ENCODE measurements at places on chromosomes 1 and 21. TPM values are rescaled to one million over a fixed set of nuclear protein-coding genes. Genes with fewer than 3 reads are reported as not detected.

DNA sequence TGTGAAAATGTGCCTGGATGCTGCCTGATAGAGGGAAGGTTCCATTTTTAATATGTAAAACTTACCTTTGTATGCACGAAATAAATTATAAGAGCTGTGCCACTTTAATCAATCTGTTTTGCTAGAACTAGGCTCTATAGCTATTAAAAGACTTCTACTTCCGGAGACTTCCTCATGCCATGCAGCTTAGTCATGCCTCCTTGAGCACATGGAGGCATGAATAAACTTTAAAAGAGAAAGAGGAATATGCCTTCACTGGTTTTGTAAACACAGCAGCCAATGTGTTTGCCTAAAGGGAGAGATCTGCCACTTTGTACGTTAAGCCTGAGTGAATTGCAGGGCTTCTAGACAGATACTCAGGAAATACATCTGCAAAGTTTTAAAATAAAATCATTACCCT is 604.6 kb downstream of the LRRIQ3 start:
- H3K4me1 ChIP-seq, result no peaks in the 10 kb centered on the region
- no peaks in the 10 kb centered on the region for H3K36me3 ChIP-seq
- H3K4me3 ChIP-seq, result no peak overlapping the region
- peak; percentile 13 for DNase-seq
- H3K27me3 ChIP-seq, result no peaks in the 10 kb centered on the region

GRCh38 chr1:66495495-66495894 is 38.5 kb upstream of the SGIP1 start:
- no peak overlapping the region for H3K27ac ChIP-seq
- H3K4me3 ChIP-seq, result no peak overlapping the region
- H3K27me3 ChIP-seq, result no peaks in the 10 kb centered on the region

DNA sequence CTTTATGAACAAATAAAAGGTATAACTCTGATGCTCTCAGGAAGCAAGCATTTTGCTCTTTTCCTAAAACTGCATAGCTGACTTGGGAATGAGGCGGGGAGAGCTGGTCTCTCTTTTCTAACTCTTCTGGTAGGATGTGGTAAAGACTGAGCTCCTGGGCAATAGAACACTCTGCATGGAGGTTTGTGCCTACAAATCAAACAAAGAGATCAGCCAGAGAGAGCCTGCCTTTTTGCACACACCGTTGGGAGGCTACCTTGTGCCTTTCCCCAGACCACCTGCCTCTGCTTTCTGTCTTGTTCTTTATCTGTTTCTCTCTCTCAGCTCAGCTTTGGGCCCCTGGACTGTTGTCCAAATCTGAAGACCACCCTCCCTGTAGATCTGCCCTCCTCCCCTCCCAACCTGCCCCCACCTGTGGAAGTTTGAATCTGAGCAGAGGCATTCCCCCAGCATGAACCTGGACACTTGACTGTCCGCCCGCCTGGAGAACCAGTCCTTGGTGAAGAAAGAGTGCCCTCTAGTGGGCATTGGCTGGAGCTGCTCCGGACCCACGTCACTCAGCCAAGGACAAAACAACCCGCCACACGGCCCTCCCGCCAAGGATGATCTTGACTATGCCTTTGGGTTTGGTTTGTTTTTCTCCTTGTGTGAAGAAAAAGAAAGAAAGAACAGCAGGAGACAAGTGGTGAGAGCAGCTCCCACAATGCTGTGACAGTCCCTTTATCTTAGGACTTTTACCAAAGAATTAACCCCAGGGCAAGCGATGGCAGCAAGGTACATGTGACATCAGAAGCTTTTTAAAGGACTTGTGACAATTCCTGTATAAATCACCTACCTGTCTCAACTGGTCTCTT is 228.2 kb downstream of the PBX1 start:
- H3K27me3 ChIP-seq, result no peaks in the 10 kb centered on the region
- peaks cover 6% of the 10 kb centered on the region for H3K4me1 ChIP-seq
- peak; percentile 62 for DNase-seq
- no peaks in the 10 kb centered on the region for H3K36me3 ChIP-seq
- no peak overlapping the region for H3K4me3 ChIP-seq
- H3K27ac ChIP-seq, result no peak overlapping the region

DNA sequence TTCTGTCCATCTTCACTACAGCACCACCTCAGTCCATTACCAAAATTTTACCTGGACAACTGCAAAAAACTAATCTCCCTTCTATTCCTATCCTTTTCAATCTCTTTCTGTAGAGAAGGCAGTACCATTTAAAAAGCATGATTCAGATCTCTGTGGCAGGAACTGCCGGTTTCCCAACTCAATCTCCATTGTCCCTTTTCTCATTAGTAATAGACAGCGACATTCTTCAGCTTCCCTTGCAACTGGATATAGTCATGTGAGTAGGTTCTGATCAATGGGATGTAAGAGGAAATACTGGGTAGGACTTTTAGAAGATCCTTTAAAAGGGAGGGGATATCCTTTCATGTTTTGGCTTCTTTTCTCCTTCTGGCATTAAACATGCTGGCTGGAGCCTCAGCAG is 74.9 kb downstream of the ADCY10 start:
- H3K4me3 ChIP-seq, result no peak overlapping the region
- no peak for DNase-seq
- no peaks in the 10 kb centered on the region for H3K36me3 ChIP-seq
- no peak overlapping the region for H3K27ac ChIP-seq
- no peaks in the 10 kb centered on the region for H3K4me1 ChIP-seq
- no peaks in the 10 kb centered on the region for H3K27me3 ChIP-seq

DNA sequence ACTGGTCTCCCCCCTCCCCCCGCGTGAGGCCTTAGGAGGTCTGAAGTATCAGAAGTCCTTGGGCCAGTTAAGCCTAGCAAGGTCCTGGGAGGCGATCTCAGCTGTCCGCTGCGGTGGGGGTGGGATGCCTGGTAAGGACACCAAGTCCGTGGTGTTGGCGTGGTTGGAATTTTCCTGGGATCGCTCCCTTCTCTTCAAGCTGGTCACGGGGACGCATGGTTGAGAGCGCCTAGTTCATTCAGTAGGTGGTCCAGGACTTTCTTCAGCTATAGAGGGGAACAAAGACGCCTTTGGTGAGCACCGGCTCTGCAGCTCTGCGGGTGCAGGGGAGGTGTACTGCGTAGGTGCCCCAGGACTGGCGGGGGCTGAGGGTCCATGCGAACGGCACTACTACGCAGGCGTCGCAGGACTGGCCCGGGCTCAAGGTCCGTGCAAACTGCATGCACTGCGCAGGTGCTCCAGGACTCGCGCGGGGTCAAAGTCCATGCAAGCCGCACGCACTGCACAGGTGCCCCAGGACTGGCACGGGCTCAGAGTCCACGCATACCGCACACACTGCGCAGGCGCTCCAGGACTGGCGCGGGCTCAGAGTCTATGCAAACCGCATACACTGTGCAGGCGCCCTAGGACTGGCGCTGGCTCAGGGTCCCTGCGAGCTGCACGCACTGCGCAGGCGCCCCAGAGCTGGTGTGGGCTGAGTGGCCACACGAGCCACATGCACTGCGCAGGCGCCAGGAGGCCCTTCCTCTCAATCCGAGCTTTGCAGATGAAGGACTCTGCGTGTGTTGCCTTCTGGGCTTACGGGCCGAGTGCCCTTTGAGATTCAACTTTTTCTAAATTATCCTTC is 36.6 kb upstream of the HMGN1 start:
- H3K27me3 ChIP-seq, result no peaks in the 10 kb centered on the region
- peaks cover 9% of the 10 kb centered on the region for H3K4me1 ChIP-seq
- no peaks in the 10 kb centered on the region for H3K36me3 ChIP-seq

DNA sequence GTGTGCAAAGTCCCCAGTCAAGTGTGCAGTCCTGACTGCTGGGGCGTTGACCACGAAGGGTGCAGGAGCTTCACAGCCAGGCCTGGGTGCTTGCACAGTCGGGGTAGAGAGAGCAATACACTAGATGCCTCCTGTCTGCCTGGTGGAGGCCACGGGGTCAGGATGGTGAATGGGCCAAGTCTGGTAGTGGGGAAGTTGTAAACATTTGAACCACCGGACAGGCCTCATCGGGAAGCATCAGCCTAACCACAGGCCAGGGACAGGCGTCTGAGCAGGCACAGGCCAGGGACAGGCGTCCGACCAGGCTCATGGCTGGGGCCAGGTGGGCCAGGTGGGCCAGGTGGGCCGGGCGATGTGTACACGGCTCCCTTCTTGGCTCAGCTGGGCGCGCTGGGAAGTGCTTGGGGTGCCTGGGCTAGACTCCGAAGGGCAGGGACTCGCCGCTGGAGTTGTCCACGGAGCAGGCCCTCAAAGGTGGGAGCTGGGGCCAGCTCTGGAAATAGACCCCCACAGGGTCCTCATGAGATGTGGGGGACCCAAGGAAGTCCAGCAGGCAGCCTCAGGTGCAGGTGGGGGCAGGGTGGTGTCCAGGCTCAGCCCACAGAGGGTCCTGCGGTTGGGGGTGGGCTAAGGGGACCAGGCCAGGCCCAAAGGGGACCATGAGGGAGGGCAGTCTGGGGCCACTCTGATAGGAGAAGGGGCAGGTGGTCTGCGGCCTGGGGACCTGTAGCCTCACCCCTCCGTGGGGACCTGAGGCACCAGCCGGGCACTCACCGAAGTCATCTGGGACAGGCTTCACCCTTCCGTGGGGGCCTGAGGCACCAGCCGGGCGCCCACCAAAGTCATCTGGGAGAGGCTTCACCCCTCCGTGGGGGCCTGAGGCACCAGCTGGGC is 15.0 kb downstream of the COL6A1 start:
- no peak overlapping the region for H3K4me3 ChIP-seq
- no peaks in the 10 kb centered on the region for H3K4me1 ChIP-seq
- no peak for DNase-seq

DNA sequence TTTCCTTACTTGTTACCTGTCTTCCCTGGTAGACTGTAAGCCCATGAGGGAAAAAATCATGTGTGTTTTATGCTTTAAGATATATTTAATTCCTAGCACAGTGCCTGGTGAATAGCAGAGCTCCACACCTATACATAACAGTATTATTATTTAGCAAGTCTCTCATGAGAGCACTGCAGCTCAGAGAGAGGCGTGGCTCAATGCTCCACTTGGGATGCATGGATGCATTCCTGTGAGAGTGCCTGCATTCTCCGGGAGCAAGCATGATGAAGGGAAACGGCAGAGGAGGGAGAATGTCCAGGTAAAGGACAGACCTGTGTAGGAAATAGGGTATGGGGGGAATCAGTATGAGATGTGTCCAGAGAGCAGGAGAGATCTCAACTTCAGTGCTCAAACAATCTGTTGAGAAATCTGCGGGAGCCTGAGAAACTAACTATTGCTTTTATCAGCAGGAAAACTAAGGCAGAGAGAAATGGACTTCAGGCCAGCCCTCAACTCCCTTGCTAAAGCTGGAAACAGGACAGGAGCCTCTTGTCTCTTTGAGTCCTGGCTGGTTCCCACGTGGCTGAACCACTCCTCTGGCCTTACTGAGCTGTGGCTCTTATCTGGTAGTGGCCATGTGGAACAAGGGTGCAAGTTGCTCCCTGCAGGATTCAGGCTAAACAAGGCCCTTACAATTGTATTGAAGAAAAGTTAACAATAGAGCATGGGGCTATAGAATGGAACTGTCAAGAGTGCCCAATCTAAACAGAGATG is 113.1 kb downstream of the KCNN3 start:
- H3K27ac ChIP-seq, result no peak overlapping the region
- no peak overlapping the region for H3K4me3 ChIP-seq
- H3K36me3 ChIP-seq, result no peaks in the 10 kb centered on the region
- H3K27me3 ChIP-seq, result peaks cover 17% of the 10 kb centered on the region

DNA sequence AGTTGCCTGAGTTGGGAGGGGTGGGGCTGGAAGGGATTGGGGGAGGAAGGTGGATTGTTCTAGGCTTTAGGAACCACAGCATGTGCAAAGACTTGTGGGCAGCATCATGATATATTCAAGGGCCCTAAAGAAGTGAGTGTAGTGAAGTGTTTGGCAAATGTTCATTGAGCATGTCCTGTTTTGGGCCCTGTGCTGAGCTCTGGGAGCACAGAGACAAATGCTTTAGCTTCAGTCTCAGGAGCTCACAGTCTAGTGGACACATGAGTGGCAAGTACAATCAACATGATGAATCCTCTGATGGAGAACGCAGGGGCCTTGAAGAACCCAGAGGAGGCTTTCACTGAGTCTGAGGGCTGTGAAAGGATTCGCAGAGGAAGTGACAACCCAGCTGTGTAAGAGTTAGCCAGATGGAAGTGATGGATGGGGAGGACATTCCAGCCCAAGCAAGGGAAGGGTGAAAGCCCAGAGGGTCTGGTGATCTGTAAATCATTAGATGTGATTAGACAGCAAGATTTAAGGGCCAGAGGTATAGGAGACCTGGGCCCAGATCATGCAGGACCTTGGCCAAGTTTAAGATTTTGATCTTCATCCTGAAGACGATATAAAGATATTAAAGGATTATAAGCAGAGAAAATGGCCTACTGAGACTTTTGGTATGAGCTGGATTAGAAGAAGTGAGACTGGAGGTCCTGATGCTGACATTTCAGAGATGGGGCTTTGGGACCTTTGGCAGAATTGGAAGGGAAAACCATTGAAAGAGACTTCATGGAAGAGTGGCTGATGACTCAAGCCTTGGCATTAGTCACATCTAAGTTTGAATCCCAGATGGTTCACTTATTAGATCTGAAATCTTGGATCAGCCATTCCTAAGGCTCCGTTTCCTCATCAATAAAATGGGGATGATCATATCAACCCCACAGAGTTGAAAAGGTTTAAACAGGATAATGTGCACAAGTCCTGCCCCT is 4.6 kb downstream of the IPO13 start:
- no peak for DNase-seq
- H3K36me3 ChIP-seq, result peaks cover 2% of the 10 kb centered on the region
- H3K4me3 ChIP-seq, result no peak overlapping the region
- no peak overlapping the region for H3K27ac ChIP-seq
- no peaks in the 10 kb centered on the region for H3K4me1 ChIP-seq

DNA sequence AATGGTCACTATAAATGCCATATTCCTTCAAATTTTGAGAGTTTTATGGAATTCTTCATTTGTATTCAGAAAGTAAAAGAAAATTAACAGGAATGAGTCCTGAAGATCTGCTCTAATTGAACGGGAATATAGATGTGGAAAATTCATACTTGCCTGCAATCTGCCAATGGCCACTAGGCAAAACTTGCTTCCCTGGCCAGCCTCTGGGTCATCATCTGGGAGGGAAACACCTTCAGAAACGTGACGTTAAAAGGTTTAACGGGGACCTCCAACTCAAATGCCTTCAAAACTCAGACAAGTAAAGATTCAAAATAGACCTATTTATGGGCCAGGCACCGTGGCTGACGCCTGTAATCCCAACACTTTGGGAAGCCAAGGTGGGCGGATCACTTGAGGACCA is 21.7 kb upstream of the CTSK start:
- DNase-seq, result no peak
- no peak overlapping the region for H3K27ac ChIP-seq
- no peak overlapping the region for H3K4me3 ChIP-seq
- peaks cover 10% of the 10 kb centered on the region for H3K36me3 ChIP-seq
- no peaks in the 10 kb centered on the region for H3K27me3 ChIP-seq

DNA sequence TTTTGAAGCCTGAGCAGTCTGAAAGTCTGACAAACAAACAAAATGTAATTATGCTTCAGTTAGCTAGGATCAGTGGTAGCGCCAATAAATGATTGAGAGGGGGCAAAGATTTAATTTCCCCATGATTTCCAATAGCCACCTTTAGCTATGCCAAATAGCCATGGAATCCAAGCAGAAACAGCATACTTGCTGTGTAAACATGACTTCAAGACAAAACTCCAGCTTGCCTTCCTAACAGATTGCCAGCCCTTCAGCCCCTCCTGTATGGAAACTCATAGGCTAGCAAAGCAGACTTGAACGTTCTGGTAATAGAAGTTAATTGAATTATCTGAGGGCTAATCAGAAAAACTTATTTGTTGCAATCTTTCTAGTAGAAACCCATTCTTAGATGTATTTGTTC is 25.6 kb upstream of the SLC30A1 start:
- DNase-seq, result no peak
- H3K27me3 ChIP-seq, result no peaks in the 10 kb centered on the region
- no peak overlapping the region for H3K27ac ChIP-seq
- no peak overlapping the region for H3K4me3 ChIP-seq

The SYT6 gene
- not detected for total RNA-seq

The RBBP4 gene
- 95.0 TPM for total RNA-seq

The CAMSAP2 gene
- 21.8 TPM for total RNA-seq

The MROH9 gene
- total RNA-seq, result 0.26 TPM

The CD84 gene
- not detected for total RNA-seq

The UTS2 gene
- total RNA-seq, result not detected
